ENCODE measurements at places on chromosomes 12 and 14.

DNA sequence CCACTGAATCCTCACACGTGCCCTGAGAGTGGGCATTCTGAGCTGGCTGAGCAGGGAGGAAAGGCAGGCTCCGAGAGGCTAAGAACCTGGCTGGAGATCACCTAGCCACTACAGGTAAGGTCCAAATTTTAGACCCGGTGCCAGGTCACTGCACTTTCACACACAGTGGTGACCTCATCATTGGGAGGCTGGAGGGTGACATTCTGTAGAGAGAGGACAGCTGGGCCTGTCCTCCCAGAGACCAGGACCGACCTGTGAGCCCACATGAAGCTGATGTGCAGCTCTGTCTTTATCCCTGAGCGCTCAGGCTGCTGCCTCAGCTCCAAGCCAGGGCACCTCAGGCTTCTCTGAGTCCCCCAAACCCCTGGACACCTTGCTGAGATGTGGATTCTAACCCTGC lies 4.1 kb downstream of the TTC7B start:
- DNase-seq, result no peak

GRCh38 chr12:126741536-126742240 lies 1525.3 kb upstream of the TMEM132C start:
- no peak for DNase-seq

DNA sequence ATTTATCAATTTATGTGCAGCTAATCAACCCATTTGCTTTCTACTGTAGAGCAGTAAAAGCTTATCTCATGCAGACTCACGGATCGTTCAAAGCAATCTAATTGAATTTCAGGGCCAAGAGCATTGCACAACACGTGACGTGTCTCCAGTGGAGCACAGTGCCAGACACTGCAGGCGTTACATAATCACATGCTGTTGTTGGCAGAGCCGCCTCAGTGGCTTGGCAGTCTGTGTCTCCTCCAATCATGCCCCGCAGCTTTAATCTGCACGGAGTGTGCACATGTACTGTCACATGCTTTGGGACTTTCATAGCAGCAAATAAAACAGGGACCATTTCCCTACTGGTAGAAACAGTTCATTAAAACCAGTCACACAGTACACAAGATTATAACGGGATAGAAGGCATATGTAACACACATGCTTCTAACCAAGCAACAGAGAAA lies 309.3 kb downstream of the ITPR2 start:
- DNase-seq, result no peak

- no peak for DNase-seq
These were observed 314.3 kb upstream of the OR4E1 start for GRCh38 chr14:21987937-21988336.

GRCh38 chr14:57714487-57714931 lies 151.4 kb downstream of the SLC35F4 start:
- DNase-seq, result no peak

- no peak for DNase-seq
These were observed 12.6 kb upstream of the MEG3 start for GRCh38 chr14:100813291-100813690.

DNA sequence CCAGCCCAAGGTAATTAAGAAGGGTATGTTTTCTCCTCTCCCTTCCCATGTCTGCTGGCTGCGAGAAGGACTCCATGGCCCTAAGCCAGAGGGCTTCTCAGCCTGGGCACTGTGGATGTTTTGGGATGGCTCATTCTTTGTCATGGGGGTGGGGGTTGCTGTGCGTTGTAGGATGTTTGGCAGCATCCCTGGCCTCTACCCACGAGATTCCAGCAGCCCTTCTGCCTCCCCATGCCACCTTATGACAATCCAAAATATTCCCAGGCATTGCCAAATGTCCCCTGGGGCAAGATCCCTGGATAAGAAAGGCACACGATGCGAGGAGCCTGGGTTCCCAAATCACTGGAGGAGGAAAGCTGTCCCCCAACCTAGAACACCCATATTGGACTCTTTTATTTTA lies 36.4 kb downstream of the DAO start:
- no peak for DNase-seq

- DNase-seq, result no peak
These were observed 44.7 kb downstream of the RIMKLB start for GRCh38 chr12:8742501-8742900.

DNA sequence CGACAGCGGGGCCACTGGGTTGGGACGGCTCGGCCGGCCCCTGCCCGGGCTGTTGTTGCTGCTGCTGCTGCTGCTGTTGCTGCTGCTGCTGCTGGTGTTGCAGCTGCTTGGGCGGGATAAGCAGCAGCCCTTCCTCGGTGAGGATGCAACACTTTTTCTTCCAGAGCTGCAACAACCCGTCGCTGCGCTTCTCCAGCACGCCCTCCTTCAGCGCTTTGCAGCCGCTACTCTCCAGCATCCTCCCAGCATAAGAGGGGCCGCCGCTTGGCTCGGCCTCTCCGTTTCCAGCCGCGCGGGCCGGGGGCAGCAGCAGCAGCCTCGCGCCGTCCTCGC lies 529 bp downstream of the PHLDA1 start:
- no peak for DNase-seq

DNA sequence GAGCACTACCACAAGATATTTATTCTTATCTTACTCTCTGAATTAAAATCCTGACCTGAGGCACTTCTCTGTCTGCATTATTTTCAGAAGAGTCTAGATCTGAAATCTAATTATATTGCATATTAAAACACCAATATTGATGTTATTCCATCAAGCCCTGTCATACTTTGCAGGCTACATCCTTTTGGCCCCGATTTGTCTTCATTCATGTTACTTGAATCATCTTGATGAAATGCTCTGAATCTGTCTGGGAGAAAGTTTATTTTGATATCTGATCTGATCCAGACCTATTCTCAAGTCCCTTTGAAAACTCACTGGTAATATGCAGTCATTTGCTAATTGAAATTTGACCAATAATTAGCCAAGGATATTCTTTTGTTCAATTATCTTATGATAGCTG lies 79.9 kb downstream of the BBS10 start:
- no peak for DNase-seq

- DNase-seq, result no peak
These were observed 393.7 kb downstream of the SOX5 start for GRCh38 chr12:23555825-23556207.

DNA sequence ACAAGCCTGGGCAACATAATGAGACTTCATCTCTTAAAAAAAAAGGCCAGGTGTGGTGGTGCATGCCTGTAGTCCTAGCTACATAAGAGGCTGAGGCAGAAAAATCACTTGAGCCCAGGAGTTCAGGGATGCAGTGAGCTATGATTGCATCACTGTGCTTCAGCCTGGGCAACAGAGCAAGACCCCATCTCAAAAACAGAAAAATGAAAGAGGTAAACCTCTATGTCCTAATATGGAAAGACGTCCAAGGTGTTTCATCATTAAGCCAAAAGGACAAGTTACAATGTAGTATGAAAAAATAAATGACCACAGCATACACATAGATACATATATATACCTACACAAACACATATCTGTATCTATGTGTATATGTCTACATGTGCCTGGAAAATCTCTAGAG lies 15.4 kb downstream of the SPTB start:
- no peak for DNase-seq

DNA sequence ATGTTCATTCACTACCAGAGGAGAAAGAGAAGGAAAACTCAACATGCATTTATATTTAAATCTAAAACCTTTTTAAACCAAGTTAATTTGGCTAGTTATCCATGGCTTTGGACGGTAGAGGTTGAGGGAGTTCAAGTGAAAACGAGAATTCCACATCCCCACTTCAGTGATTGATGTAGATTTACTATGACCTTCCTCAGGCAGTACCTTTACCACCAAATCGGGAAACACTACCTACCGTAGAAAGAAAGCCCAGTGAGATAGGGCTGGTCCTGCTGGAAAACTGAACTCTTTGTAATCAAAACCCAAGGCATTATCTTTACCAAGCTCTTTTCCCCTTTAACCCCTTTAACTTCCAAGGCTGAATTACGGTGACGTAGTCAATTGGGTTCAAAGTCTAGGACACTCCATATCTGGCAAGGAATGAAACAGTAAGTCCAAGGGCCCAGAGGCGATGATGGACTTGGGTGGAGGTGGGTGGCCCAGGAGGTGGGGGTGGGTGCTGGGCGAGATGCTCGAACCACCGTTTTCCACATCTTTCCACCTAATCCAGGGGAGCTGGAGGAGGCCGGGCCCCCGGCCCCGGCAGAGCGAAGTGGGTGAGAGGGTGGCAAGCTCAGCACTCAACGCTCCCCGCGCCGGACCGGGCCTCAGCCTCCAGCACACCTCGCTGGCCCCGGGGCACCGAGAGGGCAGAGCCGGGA lies 618 bp downstream of the SEC23A start:
- no peak for DNase-seq

- DNase-seq, result no peak
These were observed 251.9 kb upstream of the ATXN7L3B start for GRCh38 chr12:74285773-74286172.

DNA sequence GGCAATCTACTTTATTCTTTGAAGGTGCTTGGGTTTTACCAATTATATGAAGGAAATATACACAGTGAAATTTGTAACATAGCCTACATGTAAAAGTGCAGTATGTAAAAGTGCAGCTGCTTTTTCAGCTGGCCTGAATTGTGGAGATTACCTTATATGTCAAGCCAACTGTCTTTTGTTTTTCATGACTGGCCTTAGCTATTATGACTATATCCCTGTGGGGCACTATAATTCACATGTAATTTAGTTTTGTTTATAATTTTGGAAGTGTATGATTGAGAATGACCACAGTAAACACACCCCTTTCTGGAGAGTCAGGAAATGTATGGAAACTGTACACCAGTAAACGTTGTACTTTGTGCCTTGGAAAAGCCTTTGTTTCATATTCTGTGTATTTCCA lies 435.0 kb upstream of the STXBP6 start:
- no peak for DNase-seq

Measured in KG1 (cell line).